ENCODE measurements at places on chromosomes 4 and X. TPM values are rescaled to one million over a fixed set of nuclear protein-coding genes. Genes with fewer than 3 reads are reported as not detected.

CNKSR2 gene
- 0.34 TPM for polyA plus RNA-seq

BANK1 gene
- 1.4 TPM for polyA plus RNA-seq

- no peak for DNase-seq
These were observed 13.3 kb downstream of the SGMS2 start for GRCh38 chr4:107837776-107838618.

DNA sequence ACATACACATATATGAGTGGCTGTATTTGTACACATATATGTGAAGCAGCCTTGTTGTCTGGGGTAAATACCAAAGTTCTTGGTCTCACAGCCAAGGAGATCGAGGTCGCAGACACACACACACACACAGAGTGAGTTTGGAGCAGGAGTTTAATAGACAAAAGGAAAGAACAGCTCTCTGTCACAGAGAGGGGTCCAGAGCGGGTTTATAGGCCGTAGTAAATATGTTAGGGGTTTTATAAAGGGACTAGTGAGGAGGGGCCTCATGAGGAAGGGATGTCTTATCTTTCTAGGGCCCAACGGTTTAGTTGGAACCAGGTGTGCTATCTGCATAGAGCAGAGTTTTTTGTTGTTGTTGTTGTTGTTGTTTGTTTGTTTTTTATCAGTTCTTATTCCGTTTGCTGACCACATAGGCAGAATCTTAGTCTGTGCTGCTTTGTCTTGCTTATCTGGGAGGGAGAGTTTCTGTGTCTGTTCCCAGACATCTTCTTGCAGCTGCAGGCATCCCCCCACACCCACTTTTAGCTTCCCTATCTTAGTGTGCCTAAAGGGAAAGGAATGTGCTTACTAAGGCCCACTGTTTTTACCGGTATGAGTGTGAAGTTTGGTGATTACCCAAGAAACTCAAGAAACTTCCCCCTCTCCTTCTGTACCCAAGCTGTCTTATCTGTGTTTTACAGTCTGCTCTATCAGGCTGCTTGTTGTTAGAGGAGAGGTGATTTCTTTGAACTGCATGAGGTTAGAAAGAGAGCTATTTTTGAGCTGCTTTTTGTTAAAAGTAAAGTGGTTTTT lies 91.9 kb downstream of the TENT5D start:
- DNase-seq = no peak

DNA sequence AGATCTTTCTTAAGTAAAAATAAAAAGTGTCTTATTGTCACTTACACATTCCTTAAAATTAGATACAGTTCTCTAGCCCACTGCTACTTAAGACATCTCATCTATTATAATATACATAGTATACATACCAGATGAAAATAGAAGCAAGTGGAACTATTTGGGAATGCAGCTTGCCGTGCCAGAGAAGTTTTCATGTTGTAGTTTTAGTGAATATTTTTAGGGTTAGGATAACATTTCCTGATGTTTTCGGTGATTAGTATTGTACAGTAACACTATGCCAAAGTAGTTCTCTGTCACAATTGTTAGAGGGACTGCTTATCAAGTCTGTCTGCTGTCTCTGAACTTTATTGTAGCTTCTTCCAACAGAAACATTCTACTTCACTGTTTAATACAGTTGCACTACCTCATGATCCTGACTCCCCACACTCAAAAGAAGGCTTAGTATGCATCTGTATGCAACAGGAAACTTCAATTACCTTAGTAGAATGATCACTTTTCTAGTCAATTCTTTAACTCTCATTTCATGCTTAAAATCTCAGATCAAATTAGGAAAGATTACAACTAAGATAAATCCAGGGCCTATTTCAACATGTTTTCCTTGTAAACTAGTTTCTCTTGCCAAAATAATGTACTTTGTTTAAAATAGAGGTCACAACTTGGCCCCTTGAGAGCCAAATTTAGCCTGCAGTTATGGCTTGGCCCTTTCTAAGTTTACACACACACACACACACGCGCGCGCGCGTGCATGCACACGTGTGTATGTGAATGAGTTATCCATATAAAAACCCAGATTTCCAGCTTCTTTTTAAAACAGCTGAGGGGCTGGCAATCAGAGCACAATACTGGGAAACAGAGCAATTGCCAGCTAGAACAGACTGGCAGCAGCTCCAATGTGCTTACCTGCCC lies 42.3 kb upstream of the SRPX start:
- no peak for DNase-seq

All from immature natural killer cell (primary cell).